ENCODE measurements at places on chromosomes 2 and 18.

DNA sequence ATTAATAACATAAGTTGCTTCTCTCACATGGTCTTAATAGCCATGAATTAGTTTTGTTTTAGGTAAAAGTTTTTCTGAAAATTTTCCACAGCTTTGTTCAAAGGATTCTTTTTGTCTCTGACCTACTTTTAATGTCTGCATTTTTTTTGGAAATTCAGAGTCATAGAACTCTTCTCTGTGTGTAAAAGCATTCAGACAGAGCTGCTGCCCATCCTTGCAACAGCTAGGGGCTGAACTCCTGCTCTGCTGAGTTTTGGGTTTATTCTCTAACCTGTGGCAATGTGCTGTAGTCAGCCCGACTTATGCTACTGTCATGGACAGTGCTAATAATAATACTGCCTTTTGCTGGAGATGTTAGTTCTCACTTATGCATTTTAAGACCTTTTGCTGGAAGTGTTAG is 44.1 kb downstream of the RALBP1 start:
- no peak for DNase-seq

- no peak for DNase-seq
Observed at GRCh38 chr2:29255004-29255403, 139.8 kb downstream of the CLIP4 start.

GRCh38 chr2:131010566-131010965 is 82.7 kb downstream of the FAM168B start:
- no peak for DNase-seq

GRCh38 chr2:226773291-226773690 is 26.3 kb downstream of the IRS1 start:
- no peak for DNase-seq

DNA sequence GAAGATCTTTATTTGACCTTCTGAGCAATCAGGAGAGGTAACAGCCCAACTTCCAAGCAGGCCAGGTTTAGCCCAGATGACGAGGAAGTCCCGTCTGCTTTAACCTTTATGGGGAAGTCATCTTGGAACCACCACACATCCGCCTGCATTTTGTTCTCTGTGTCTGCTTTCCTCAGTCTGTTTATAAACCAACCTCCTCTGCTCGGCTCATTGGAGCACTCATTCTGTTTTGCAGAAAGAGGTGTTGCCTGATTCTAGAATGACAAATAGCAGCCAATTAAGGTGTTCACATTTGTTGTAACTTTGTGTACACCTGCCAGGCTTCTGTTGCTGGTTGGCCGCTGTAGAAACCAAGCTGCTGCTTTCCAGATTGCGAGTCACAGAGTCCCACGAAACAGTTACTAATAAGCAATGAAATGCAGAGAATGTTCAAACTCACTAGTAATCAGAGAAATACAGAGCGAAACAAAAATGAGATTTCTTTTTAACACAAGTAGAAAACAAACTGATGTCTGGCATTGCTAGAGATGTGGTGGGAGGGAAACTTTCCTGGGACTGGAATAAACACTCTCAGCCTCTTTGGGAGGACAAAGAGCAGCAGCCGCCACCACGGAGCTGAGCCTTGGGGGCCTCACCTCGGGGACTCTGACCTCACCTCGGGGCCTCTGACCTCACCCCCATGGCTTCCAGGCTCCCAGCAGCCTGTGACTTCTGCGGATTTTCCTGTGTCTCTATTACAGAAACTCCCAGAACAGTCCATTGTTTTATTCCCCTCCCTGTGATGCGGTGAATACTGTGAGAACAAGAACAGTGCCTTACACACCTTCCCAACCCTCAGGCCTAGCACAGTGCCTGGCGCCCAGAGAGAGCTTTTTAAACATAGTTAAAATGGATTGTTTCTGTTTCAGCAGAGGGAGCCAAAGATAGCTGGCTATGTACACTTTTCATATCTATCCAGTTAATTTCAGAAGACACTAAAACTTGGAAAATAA is 64.0 kb downstream of the MBP start:
- no peak for DNase-seq
